Endothelial cell of umbilical vein (primary cell): ENCODE measurements at places on chromosomes 12 and 14. TPM values are rescaled to one million over a fixed set of nuclear protein-coding genes. Genes with fewer than 3 reads are reported as not detected.
A peak's percentile ranks its signal among the peaks of the same experiment; 100 is the strongest.

Gene GLI1
- 0.29 and 1.1 TPM in 2 replicates for total RNA-seq

Gene EID3
- 12.7 and 14.5 TPM in 2 replicates for total RNA-seq

Gene FOXN4
- not detected in 2 replicates for total RNA-seq

Gene SLC25A47
- not detected in 2 replicates for total RNA-seq

Gene ITGA7
- total RNA-seq = 0.84 and 1.0 TPM in 2 replicates

DNA sequence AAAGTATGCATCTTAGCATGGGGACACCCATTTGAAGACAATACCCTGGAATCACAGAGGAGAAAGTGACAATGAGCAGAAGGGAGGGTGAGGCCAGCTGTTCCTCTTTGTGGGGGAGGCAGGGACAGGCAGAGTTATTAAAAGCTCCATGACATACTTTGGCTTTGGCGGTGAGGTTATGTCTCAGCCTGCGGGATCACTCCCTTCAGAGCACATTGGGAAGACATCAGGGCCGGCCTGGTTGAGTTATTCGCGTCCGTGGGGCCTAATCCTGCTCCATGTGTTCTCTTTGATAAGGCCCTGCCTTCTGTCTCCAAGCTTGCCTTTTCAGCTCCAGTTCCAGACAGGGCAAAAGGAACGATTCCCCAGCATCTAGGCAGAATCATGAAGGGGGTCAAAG is 98.8 kb upstream of the NTF3 start:
- H3K27ac ChIP-seq = no peak overlapping the region
- no peaks in the 10 kb centered on the region for H3K4me1 ChIP-seq
- DNase-seq = no peak
- no peaks in the 10 kb centered on the region for H3K36me3 ChIP-seq
- H3K27me3 ChIP-seq = no peaks in the 10 kb centered on the region

DNA sequence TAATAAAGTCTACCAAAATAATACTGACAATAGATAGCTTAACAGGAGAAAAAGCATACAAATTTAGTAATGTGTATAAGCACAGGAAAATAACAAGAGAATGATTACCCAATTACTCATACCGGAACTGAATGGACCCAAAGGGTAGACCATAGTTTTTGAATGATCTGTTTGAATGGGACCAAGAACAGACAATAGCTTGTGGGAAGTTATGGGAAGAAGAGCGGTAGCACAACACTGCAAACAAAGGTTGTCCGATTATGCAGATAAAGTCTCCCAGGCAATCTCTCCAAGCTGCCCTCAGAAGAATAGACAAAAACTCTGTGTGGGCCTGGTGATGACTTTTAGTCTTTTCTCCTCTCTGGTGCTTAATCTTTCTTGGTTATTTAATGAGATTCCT is 96.6 kb upstream of the NEDD1 start:
- H3K4me1 ChIP-seq = peaks cover 37% of the 10 kb centered on the region
- peak; percentile 43 for DNase-seq
- no peak overlapping the region for H3K4me3 ChIP-seq
- no peaks in the 10 kb centered on the region for H3K27me3 ChIP-seq
- H3K36me3 ChIP-seq = no peaks in the 10 kb centered on the region
- H3K27ac ChIP-seq = peak overlapping the region; percentile 93

DNA sequence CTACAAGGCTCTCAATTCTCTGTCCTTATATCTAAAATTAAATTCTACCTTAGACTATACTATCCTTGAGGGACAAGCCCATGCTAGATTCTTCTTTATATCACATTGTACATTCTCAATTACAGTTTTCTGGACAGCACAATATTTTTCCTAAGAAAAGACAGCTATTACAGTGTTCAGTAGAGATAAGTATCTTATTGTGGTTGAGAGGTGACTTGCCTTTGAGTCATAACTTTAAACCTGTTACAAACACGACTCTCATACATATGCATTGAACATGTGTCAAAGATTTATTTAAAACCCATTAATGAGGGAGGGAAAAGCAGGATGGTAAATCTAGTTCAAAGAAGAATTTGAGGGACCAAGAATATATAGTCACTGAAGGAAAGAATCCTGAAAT is 61.1 kb downstream of the TPH2 start:
- H3K27ac ChIP-seq = no peak overlapping the region
- no peaks in the 10 kb centered on the region for H3K27me3 ChIP-seq
- no peaks in the 10 kb centered on the region for H3K36me3 ChIP-seq
- H3K4me1 ChIP-seq = no peaks in the 10 kb centered on the region
- no peak overlapping the region for H3K4me3 ChIP-seq
- no peak for DNase-seq

GRCh38 chr12:11171969-11172675 is 1.1 kb downstream of the SMIM10L1 start:
- peaks cover 24% of the 10 kb centered on the region for H3K4me1 ChIP-seq
- no peak for DNase-seq
- H3K4me3 ChIP-seq = peak overlapping the region; percentile 75
- peak overlapping the region; percentile 96 for H3K27ac ChIP-seq
- no peaks in the 10 kb centered on the region for H3K36me3 ChIP-seq

GRCh38 chr12:2795291-2796186 is 769 bp downstream of the FKBP4 start:
- H3K4me3 ChIP-seq = peak overlapping the region; percentile 69
- peaks cover 20% of the 10 kb centered on the region for H3K36me3 ChIP-seq
- H3K4me1 ChIP-seq = peaks cover 23% of the 10 kb centered on the region
- peaks cover 7% of the 10 kb centered on the region for H3K27me3 ChIP-seq

- no peaks in the 10 kb centered on the region for H3K36me3 ChIP-seq
- H3K4me1 ChIP-seq = no peaks in the 10 kb centered on the region
- H3K4me3 ChIP-seq = no peak overlapping the region
- no peak overlapping the region for H3K27ac ChIP-seq
Observed at GRCh38 chr12:109709401-109709991, 4.1 kb upstream of the FAM222A start.

GRCh38 chr12:28415755-28416154 is 225.5 kb downstream of the CCDC91 start:
- no peaks in the 10 kb centered on the region for H3K36me3 ChIP-seq
- no peak overlapping the region for H3K27ac ChIP-seq
- DNase-seq = peak; percentile 15

GRCh38 chr12:114668151-114668885 is 15.7 kb downstream of the TBX3 start:
- H3K4me3 ChIP-seq = no peak overlapping the region
- peaks cover 73% of the 10 kb centered on the region for H3K27me3 ChIP-seq
- DNase-seq = peak; percentile 38
- H3K27ac ChIP-seq = no peak overlapping the region
- no peaks in the 10 kb centered on the region for H3K4me1 ChIP-seq

DNA sequence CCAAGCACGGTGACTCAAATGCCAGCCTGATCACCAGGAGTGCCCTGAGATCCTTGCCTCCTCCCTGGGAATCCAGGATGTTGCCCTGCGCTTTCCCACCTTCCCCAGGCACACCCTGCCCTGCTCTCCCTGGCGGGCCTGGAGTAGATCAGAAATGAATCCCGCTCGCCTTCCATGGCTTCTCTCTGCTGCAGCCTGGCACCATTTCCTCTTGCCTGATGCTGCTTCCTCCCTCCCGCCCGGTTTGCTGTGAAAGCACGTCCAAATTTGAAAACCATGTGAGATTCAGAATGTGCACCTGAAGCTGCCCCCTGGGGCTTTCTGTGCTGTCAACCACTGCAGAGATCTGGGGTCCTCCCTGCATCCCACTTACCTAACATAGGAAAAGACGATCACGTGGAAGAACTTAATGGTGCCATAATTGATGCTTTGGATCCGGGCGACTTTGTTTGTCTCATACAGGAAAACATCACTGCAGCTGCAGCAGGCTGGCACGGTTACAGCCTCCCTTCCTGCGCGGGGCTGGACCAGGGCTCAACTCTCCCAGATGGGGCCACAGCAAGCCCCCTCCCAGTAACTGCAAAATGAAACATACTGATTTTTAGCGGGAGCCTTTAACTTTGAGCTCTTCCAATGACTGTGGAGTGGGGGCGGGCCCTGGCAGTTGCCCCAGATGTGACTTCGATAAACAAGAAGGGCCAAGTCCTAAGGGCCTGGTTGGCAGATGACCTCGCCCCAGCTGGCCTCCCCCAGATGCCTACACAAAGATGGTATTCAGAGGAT is 24.9 kb upstream of the C12orf76 start:
- no peaks in the 10 kb centered on the region for H3K36me3 ChIP-seq
- H3K4me3 ChIP-seq = peak overlapping the region; percentile 36
- H3K27me3 ChIP-seq = no peaks in the 10 kb centered on the region
- no peak overlapping the region for H3K27ac ChIP-seq
- H3K4me1 ChIP-seq = peaks cover 4% of the 10 kb centered on the region
- DNase-seq = peak; percentile 30

DNA sequence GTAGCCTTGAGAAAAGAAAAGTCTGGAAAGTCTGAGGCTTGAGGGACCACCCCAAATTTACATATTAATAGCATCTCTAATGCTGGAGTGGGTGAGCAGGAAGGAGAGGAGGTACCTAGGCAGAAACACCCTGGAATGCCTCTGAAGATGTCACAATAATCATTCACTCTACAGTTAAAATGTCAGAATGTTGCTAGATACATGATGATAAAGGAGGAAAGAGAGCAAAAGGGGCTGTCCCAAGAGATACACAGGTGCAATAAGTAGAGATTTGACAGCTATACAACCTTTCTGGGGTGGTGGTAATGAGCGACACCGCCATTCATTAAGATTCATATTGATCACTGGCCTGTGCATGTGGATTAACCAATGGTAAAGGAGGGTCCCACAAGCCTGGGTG is 540.5 kb upstream of the FBXO33 start:
- no peaks in the 10 kb centered on the region for H3K4me1 ChIP-seq
- H3K27ac ChIP-seq = no peak overlapping the region
- no peaks in the 10 kb centered on the region for H3K36me3 ChIP-seq
- DNase-seq = no peak

- H3K27me3 ChIP-seq = peaks cover 5% of the 10 kb centered on the region
- no peak for DNase-seq
- no peak overlapping the region for H3K4me3 ChIP-seq
- no peak overlapping the region for H3K27ac ChIP-seq
- no peaks in the 10 kb centered on the region for H3K4me1 ChIP-seq
Observed at GRCh38 chr12:2284321-2284813, 231.6 kb downstream of the CACNA1C start.

- H3K4me3 ChIP-seq = no peak overlapping the region
- no peak overlapping the region for H3K27ac ChIP-seq
- peaks cover 9% of the 10 kb centered on the region for H3K27me3 ChIP-seq
- H3K36me3 ChIP-seq = no peaks in the 10 kb centered on the region
- no peaks in the 10 kb centered on the region for H3K4me1 ChIP-seq
- DNase-seq = no peak
Observed at GRCh38 chr12:24011927-24012507, 62.5 kb upstream of the SOX5 start.
